Renal cortex interstitium (tissue), 15 donors: ENCODE measurements at places on chromosomes 5 and 9. TPM values are rescaled to one million over a fixed set of nuclear protein-coding genes. Genes with fewer than 3 reads are reported as not detected.

The FOXD4L5 gene
- 0.28 TPM for polyA plus RNA-seq

- no peak for DNase-seq
These were observed 12.6 kb upstream of the ANKH start for GRCh38 chr5:14884062-14884612.

- DNase-seq, result no peak
These were observed 25.1 kb downstream of the PAPPA start for GRCh38 chr9:116178481-116179211.

- no peak for DNase-seq
These were observed 87.3 kb downstream of the PRDM6 start for GRCh38 chr5:123176224-123176937.
